Urothelium cell line (cell line): ENCODE measurements at places on chromosomes 2 and 18.

- DNase-seq: no peak
These were observed 40.2 kb upstream of the EGR4 start for GRCh38 chr2:73333564-73333963.

DNA sequence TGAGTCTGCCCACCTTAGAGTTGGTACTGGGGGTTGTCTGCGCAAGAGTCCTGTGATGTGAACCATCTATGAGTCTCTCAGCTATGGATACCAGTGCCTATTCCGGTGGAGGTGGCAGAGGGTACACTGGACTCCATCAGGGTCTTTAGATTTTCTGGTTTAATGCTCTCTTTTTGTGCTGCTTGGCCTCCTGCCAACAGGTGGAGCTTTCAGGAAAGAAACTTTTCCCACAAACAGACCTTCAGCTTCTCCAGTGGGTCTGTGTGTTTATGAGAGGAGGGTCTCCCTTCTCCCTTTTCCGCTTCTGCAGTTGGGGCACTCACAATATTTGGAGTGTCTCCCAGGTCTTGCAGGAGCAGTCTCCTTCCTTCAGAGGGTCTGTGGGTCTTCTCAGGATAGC, 1721.9 kb upstream of the SLC39A10 start:
- DNase-seq: no peak

DNA sequence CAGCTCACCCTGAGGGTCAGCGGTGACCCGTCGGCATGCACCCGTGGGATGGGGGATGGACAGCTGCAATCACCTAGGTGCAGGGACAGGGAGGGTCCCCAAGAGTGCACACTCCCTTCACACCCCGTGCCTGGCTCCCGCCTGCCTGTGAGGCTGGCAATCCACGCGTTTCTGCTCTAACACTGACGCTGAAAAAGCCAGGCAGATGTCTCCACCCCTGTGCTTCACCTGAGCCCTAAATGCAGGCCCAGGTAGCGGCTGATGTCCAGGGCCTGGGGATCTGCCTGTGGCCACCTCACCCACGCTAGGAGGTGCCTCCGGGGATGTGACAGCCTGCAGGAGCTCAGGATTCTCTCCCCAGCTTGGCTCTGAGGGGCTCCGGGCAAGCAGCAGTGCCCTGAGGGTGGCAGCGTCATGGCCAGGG, 212.0 kb upstream of the SALL3 start:
- DNase-seq: no peak

GRCh38 chr2:152093464-152093863, 5.4 kb downstream of the CACNB4 start:
- no peak for DNase-seq

GRCh38 chr2:151916632-151917031, 88.4 kb upstream of the ARL5A start:
- DNase-seq: no peak

GRCh38 chr2:39216346-39217191, 27.2 kb downstream of the CDKL4 start:
- DNase-seq: no peak
